ENCODE measurements at places on chromosomes 16 and 17.

GRCh38 chr16:23857256-23857880 is 21.6 kb downstream of the PRKCB start:
- no peak for DNase-seq

DNA sequence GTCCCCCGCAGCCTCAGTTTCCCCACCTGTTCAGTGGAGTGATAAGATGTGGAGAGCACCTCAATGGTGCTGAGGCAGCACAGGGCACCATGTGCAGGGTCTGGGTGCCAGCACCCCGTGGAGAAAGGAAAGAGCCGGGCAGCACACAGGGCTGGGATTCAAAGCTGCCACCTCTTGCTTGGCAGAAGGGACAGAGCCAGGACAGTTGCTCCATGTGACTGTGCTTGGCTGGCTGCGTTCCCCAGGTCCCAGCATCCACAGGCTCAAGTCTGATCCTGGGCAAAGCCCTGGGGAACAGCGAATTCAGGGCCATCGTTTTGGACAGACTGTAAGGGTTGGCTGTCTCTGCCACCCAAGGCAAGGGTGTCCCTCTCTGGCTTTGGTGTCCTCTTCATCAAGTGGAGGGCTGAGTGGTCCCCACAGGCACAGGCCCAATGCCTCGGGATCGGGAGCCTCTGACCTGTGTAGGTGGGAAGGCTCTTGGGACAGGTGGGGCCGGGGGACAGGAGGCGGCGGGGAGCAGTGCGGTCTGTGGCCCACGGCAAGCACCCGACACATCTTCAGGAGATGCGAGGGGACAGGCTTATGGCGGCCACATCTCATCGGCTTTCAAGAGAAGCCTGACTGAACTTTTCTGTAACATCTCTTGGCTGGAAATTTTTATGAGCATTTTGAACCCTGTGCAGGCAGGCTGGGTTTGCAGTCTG is 8.5 kb downstream of the ZNF469 start:
- no peak for DNase-seq

GRCh38 chr16:64754279-64754678 is 367.6 kb downstream of the CDH11 start:
- DNase-seq = no peak

- no peak for DNase-seq
Measured at GRCh38 chr17:180381-181244, 837 bp downstream of the DOC2B start.

DNA sequence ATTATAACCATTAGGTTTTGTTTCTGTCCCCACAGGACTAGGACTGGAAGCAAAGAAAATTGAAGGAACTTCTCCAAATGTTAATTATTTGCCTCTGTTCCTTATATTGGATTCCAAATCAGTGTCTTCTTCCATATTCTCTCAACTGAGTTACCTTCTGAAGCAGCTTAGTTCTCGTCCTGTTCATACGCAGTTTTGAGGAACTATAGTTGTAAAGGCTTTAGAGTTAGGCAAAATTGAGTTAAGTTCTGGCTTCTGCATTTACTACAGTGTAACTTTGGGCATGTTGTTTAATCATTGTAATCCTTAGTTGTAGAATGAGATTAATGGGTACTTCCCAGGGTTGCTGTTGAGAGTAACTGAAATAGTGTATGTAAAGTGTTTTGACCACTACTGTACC is 11.2 kb downstream of the CBFB start:
- DNase-seq = no peak

- DNase-seq = no peak
Measured at GRCh38 chr16:16884451-16884850, 505.5 kb downstream of the NPIPA7 start.

DNA sequence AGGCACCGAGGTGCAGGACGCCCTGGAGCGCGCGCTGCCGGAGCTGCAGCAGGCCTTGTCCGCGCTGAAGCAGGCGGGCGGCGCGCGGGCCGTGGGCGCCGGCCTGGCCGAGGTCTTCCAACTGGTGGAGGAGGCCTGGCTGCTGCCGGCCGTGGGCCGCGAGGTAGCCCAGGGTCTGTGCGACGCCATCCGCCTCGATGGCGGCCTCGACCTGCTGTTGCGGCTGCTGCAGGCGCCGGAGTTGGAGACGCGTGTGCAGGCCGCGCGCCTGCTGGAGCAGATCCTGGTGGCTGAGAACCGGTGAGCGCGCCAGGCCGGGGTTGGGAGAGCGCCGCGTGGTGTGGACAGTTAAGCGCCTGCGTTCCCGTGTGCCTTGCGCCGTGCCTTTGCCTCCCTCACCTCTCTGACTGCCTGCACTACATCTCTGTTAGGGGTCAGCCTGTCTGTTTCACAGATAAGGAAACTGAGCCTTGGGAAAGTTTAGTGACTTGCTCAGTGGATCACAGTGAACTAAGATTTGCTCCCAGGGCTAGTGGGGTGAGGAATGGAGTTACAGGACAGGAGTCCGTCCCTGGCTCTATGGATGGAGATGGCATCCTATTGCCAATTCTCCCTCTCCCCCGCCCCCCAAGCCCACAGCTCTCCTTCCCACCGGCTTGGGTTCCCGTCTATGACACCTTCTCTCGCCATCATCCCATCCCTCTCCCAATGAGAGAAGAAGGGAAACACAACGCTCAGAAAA is 880 bp downstream of the SARM1 start:
- DNase-seq = no peak

DNA sequence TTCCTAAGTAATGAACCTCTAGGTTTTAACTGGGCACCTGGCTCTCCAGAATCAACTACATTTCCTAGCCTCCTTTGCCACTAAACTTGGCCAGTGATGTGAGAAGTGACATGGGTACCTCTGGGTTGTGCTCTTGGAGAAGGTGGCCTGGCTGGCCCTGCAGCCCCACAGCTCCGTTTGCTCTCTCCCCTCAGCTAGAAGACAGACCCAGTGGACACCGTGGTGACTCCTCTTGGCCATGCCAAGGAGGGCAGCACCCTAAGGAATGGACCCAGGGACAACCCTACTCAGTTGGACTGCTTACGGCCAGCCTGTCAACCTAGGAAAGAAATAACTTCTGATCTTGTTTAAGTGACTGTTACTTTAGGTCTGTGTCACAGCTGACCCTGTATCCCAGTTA is 151.4 kb downstream of the TMEM132E start:
- no peak for DNase-seq

GRCh38 chr17:2051061-2051932 is 3.6 kb upstream of the HIC1 start:
- no peak for DNase-seq

GRCh38 chr17:82315703-82316358 is 1.6 kb downstream of the CD7 start:
- no peak for DNase-seq

- DNase-seq = no peak
Measured at GRCh38 chr16:56710181-56710737, 19.7 kb upstream of the NUP93 start.

DNA sequence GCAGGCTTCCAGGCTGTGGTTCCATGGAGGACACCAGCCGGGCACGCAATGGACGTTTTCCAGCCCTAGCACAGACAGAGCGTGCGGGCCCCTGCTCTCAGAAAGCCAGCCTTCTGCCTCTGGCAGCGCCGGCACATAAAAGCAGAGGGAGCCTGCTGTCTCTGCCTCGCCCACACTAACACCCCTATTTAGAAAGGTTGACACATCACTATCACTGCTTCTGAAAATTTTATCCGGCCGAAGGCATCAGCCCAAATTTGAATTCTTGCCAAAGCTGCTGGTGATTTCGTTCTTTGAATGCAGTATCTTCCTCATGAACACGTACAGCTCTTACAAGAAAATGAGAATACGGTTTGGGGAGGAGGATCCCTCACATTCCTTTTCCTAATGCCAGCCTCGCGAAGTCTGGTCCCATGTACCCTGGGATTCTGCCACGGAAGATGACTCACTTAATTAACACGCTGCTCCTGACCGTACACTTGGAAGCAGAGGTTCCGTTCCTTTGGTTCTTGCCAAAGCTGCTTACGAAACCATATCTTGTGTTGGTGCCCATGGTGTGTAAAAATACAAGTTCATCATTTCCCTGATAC is 1.3 kb upstream of the RAB11FIP3 start:
- no peak for DNase-seq

DNA sequence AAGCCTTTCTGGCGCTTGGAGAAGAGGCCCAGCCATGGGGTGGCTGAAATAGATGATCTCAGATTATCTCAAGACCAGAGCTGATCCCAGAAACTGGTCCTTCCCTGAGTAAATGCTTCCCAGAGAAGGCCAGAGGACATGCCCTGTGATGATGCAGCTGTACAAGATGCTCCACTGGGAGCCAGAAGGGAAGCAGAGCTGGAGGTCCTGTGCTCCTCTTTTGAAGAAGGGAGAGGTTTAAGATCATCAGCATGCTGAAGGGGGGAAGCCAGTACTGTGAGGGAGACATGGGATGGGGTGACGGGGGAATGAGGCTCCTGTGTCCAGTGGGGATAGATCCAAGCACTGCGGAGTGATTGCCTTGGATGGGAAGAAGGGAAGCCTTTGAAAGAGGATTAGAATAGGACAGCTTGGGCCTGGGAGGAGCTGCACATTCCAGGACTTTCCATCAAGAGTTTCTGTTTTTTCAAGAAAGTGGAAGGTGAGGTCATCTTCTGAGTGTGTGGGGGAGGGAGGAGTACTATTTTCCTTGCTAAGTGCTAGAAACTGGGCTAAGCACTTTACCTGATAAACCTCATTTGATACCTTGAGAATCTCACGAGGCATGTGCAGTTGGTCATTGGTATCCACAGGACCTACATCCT is 16.4 kb upstream of the ALOX15B start:
- no peak for DNase-seq

DNA sequence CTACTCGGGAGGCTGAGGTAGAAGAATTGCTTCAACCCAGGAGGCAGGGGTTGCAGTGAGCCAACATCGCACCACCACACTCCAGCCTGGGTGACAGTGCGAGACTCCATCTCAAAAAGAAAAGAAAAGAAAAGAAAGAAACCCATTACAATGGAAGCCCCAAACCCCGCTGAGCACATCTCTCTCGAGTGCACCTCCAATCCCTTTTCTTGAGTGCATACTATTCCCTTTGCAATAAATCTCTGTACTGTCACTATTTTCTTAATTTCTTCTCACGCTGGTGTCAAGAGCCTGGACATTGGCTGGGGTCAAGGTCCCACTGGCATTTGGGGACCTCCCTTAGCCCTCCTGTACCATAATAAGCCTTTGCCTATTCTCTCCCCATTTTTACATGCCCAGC is 398.4 kb upstream of the EEF2KMT start:
- DNase-seq = no peak

DNA sequence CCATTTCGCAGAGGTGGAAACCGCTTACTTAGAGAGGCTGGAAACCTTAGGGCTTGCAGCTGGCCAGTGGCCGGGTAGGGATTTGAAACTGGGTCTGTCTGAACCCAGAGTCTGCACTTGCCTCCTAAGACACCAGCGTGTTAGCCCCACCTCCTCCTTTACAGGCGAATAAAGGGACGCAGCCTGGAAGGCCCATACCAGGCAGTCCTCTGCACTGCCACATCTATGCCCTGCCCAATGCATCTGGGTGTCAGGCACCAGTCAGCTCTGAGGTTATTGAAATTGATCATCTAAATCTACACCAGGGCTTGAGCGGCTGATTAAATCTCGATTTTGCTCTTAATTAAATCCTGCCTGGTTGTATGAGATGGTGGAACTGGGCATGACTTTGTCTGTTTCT is 19.9 kb upstream of the NAGS start:
- DNase-seq = no peak

DNA sequence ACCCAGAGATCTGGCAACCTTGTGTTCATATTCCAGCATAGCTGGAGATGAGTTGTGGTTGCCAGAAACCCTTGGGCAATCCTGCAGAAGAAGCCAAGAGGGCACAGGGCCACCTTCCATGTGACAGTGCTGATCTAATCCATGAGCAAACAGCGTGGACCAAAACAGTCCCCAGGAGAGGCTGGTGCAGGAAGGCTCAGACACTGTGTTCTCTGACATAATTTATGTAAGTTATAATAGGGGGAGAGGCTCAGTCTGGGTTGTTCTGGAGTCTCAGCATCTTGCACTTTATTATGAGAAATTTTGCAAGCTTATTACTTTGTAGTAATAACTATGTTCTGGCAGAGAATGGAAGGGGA is 273.9 kb downstream of the HAPSTR1 start:
- no peak for DNase-seq

GRCh38 chr17:32604966-32605365 is 118.2 kb downstream of the CDK5R1 start:
- DNase-seq = no peak

DNA sequence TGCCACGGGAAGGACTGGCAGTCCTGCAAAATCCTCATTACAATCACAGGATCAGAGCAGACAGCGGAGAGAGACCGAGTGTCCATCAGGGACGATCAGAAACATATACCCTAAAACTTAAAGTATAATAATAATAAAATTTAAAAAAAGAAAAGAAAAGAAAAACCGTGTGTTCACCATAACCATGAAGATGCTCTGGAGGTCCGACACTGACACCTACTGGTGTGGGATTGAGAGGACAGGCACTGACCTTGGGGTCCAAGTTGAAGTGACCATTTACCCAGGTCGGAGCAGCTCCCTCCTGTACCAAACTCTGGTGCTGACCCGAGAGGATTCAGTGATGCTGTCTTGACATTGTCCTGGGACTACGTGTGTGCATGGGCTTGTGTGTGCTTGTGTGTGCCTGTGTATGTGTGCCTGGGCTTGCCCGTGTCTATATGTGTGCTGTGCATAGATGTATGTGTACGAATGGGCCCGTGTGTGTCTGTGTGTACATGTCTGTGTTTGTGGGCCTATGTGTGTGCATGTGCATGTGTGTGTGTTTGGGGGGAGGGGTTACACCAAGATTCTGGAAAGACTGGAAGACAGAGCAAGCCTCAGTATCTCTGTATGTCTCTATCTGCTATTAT is 10.0 kb upstream of the CD300LD start:
- DNase-seq = no peak

DNA sequence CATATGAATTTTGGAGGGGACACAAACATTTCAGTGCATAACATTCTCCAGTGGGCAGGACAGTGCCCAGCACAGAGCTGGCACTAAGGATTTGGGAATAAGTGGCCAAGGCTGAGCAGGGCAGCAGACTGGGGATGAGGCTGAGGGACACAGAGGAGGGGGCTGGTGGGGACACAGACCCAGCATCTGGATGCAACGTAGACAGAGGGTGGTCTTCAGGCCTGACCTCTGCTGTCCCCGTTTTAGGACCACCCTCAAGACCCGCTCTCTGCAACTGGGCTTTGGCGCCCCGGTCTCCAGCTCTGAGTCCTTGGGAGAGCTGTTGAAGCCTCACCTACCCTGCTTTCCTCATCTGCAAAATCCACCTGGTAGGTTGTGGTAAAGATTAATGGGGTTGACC is 3.3 kb upstream of the PRSS33 start:
- DNase-seq = no peak

- DNase-seq = no peak
Measured at GRCh38 chr16:14131774-14132695, 60.9 kb downstream of the MRTFB start.

GRCh38 chr17:66746736-66747135 is 88.2 kb upstream of the CACNG5 start:
- DNase-seq = no peak

GRCh38 chr16:68019167-68019680 is 3.5 kb upstream of the DPEP2NB start:
- DNase-seq = no peak

- DNase-seq = no peak
Measured at GRCh38 chr17:56679115-56679776, 85.7 kb downstream of the NOG start.
